IPS DF 6.9 (cell line): ENCODE measurements at places on chromosomes 16 and 17.
A peak's percentile ranks its signal among the peaks of the same experiment; 100 is the strongest.

DNA sequence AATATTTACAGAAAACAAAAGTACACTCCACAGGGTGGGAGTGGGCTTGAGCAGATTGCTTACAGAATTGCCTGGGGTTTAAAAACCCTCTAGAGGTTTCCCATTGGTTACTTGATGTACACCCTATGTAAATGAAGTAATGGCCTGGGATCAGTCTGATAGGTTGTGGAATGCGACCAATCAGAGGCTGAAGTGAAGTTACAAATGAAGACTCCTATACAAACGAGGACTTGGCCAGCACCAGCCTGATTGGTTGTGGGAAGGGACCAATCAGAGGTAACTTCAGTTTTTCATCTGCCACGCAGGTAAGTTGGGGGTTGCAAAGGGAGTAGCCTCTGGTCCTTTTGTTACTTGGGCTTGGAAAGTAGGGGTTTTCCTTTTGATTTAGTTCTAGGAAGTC is 8.8 kb downstream of the EEF2K start:
- DNase-seq: no peak

DNA sequence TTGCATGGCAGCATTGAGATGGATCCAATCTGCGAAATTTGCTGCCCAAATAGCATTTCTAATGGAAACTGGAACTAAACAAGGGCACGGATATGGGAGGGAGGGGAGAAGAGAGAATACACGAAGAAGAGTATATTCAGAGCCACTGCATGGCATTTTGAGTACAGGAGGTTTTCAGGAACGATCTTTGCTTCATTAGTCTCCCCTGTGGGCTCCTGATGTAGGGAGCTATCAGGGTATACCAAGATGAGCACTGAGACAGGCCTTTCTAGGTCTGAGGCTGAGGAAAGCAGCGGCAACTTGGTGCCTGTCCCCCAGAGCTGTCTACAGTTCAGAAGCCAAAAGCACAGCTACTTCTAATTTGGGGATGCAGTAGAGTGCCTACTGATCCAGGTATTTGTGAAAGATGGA is 257.7 kb upstream of the PMFBP1 start:
- no peak for DNase-seq

- DNase-seq: no peak
Observed at GRCh38 chr16:3470723-3471122, 24.6 kb downstream of the C16orf90 start.

- DNase-seq: no peak
Observed at GRCh38 chr16:88412766-88413165, 30.0 kb downstream of the ZNF469 start.

DNA sequence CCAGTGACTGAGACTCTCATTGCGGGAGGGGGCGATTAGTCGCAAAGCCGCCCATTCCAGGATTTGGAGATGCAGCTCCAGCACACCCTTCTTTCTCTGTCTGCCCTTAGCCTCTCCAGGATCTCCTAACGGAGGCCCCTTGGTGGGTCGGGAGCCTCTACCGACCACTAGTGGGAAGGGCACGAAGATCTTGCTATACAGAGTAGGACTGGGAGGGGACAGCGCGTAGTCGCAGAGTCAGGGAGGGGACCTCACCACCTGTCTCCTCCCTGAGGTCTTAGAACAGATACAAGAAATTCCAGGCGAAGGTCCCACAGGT is 588 bp upstream of the SMTNL2 start:
- no peak for DNase-seq

GRCh38 chr17:44642834-44643233 is 13.4 kb upstream of the MEIOC start:
- DNase-seq: no peak

DNA sequence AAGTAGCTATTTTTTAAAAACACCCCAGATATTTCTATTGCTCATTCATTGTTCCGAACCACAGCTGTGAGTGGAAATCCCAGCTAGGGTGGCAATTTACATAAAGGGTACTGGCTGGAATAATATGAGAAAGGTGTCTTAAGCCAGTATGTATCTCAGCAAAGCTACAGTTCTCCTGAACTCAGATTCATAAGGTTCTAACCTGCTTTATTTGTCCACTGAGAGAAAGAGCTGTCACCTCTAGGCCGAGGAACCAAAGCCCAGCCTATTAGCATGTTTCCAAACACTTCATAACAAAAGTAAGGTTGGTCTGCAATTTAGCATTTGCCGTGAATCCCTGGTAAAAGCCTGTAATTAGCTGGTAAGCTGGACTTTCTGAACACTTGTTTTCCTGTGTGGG is 57.0 kb upstream of the CLEC19A start:
- DNase-seq: no peak

DNA sequence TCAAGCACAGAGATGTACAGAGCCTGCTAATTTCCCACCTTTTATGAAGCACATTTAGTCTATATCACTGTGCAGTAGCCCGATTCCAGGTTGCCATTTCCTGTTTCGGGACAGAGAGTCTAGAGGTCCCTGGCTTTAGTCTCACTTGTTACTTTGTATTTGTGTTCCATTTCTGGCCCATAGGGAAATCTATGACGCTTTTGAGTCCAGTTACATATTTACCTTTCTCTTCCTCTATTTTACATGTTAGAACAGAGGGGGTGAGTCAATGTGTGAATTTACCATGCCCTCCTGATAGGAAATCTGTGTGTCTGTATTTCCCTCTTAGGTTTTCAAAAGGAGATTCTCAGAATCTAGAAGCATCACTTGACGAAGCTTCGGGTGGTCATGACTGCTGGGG is 227.1 kb upstream of the ZFHX3 start:
- no peak for DNase-seq

- DNase-seq: peak; percentile 50
Observed at GRCh38 chr17:21280081-21280518, 4.4 kb upstream of the MAP2K3 start.

GRCh38 chr17:74194682-74195081 is 8.8 kb upstream of the RPL38 start:
- no peak for DNase-seq

DNA sequence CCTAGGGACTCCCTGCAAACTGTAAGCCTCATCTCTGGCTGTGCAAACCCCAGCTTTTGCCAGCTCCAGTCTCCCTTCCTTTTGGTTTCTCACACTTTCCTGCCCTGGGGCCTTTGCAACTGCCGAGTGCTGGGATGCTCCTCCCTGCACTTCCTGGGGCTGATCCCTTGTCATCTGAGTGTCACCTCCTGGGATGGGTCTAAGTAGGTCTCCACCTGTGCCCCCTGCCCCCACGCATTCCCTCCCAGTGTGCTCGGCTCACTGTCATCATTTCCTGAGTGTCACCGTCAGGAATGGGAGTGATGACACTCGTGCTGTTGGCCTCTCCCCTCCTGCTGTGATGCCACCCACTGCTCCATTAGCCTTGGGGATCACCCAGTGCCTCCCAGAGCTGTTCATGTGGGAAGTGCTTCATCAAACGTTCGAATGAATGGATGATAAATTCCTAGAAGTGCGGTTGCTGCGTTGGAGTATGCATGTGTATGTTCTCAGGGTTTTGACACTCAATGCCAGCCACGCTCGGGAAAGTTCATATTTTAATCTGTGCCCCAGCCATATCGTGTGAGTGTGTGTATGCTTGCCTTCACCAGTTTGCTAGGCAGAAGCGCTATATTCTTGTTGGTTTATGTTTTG is 189.9 kb downstream of the NTN1 start:
- DNase-seq: no peak

DNA sequence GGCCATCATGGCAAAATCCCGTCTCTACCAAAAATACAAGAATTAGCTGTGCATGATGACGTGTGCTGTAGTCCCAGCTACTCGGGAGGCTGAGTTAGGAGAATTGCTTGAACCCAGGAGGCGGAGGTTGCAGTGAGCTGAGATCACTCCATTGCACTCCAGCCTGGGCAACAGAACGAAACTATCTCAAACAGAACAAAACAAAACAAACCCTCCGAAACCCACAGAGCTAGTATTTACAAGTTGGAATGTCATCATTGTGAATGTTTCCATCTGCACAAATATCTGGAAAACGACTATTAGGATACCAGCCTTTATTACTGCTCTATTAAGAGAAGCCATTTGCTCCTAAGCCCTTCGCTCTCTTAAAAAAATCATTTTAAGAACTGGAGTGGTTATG is 26.0 kb downstream of the SMARCE1 start:
- no peak for DNase-seq

- no peak for DNase-seq
Observed at GRCh38 chr16:56347670-56348069, 77.7 kb downstream of the AMFR start.

- no peak for DNase-seq
Observed at GRCh38 chr17:42129109-42129837, 6.7 kb downstream of the HSPB9 start.

- DNase-seq: no peak
Observed at GRCh38 chr17:62637809-62638208, 10.3 kb downstream of the MRC2 start.

- no peak for DNase-seq
Observed at GRCh38 chr16:61306204-61306603, 730.0 kb downstream of the CDH8 start.

DNA sequence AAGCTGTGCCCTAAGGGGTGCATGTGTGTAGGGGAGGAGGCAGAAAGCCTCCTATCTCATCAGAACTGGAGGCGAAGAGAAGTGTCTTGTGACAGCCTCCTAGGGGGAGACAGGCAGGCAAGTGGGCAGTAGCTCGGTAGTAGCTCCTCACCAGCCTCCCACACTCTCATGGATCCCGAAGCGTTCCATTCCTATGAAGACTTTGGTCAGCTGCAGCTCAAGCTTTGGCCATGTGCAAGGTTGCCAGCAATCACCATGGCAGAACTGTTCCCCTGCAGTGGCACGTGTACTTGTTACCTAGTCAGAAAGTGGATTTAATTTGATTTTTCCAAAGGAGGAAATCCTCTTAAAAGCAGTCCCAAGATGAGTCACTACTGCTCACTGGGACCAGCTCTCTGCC is 6.7 kb downstream of the MRPL58 start:
- no peak for DNase-seq

GRCh38 chr17:37736428-37736827 is 8.4 kb downstream of the HNF1B start:
- no peak for DNase-seq

GRCh38 chr16:66359811-66360608 is 6.5 kb upstream of the CDH5 start:
- no peak for DNase-seq

GRCh38 chr16:533391-534123 is 6.0 kb downstream of the CAPN15 start:
- no peak for DNase-seq

- DNase-seq: no peak
Observed at GRCh38 chr17:39667262-39667944, 850 bp upstream of the PNMT start.

GRCh38 chr17:76063875-76064546 is 8.3 kb downstream of the SRP68 start:
- DNase-seq: no peak

DNA sequence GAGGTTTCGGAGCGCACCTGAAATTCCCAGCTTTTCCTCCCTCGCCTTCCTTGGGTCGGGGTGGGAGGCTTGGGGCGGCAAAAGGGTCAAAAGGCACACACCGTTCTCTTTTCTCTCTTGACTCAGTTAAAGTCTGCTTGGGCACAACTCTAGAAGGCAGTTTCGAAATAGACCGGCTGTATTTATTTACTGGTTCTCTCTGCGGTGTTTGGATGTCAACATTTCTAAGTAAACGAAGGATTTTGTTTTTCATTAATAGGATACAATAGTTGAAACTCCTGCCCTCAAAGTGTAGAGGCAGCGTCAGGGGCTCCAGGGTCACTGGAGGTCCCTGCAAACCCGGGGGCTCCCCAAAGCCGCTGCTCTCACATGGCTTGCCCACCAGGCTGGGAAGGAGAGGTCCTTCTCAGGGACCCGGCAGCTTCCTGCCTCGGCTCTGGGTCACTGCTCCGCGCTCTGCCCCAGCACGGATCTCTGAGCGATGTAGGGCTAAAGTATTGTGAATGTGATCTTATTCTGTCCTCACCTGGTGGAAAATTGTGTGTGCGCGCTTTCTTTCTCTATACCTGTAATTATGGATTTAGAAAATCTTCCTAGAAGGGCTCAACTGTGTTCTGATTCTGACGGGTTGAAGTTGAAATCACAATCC is 952 bp downstream of the BMERB1 start:
- DNase-seq: no peak
